Activated CD4-positive, alpha-beta T cell treated with anti-CD3 and anti-CD28 coated beads, Interleukin-2, Interleukin-4, amounts not matched to agents 100 ng/mL and 50 ng/mL, durations not matched to agents 16 hours and 8 hours (primary cell): ENCODE measurements at places on chromosomes 1 and 21.

GRCh38 chr1:63004868-63005267, 220.9 kb downstream of the ATG4C start:
- no peak for DNase-seq

DNA sequence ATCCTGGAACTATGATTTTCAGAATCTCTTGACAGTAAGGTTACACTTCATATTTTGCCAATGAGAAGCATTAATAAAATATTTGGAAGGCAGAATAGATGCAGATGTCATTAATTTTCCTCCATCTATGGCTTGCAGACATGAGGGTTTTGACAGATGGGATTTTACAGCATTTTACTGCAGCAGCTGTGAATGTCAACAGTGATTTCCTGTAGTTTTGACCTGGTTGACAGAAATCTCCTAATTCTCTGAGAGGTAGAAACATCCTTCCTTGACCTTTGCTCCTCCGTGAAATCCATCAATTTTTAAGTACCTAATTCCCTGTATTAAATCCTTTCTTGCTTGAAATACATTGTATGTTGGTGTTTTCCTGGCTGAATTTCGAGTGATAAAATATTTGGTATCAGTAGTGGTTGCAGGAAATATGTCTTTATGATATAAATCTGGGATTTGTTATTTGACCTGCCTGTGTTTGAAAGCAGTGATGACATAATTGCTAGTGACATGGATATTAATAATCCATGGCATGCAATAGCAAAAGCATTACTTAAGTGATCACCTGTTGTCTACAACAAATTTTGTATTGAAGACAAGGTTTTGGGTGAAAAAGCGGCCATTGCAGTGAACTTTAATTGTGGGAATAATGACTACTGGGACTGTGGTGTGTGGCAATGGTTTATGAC, 73.9 kb downstream of the HLX start:
- DNase-seq: no peak

DNA sequence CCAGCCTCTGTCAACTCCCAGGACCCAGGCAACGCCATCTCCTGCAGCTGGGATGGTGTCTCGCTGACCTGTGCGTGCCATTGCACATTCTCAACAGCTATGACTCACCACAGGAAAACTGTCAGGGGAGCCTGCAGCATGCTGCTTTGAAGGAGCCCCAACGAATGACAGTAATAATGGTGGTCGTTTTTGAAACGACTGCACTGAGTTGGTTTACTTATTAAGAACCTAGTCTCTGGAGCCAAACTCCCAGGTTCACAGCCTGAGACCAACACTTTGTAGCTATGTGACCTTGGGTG, 21.6 kb downstream of the TCEA3 start:
- no peak for DNase-seq

- DNase-seq: no peak
These were observed 24.1 kb upstream of the NPHP4 start for GRCh38 chr1:6016191-6016865.

DNA sequence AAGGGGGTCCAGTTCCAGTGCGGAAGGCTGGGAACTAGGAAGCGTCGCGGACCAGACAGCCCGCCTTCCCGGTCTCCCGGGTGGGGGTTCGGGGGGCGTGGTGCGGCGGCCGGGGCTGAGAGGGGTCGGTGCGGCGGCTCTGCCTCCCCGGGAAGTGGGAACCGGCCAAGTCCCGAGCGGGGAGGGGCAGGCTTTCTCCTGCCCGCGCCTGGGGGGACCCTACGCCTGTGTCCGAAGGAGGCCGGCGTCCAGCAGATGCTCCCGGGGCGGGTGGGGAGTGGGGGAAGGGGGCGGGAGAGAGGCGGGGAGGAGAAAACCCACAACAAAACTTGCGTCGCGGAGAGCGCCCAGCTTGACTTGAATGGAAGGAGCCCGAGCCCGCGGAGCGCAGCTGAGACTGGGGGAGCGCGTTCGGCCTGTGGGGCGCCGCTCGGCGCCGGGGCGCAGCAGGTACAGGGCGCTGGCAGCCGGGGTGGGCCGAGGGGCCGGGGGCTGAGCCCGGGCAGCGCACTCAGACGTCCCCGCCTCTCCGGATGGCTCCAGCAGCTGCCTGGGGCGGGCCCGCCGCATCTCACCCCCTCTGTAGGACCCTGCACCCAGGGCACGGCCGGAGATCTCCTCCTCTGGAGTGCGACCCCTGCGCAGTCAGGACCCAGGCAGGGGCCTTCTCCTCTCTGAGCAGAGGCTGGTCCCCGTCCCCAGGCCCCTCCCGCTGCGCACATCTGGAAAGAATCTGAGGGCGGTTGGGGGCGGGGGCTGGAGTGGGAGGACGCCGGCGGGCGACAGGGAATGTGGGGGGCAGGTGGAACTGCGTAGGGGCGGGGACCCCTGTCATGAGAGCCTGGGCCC, at the start of gene PODN:
PODN (plus strand) TSS at position 355 of the 849 bp plus-strand sequence. CDS start 7,643 bp downstream, outside the sequence.
- no peak for DNase-seq

DNA sequence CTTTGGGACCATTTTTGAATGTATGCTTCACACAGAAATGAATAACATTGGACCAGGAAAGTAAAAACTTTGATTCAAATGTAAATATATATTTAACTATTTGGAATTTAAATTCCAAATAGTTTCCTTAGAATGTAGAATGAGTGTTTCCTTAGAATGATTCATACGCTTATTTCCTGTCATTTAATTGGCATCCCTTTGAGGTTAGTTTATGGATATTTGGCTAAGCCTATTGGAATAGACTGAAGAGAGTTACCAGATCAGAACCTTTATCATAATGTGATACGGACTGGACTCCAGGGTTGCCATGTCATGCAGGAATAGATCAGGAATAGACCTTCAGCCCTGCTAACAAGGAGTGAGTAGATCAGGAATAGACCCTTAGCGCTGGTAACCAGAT, 133.1 kb downstream of the TNNI3K start:
- DNase-seq: no peak

- DNase-seq: no peak
These were observed 897 bp downstream of the CYYR1 start for GRCh38 chr21:26572076-26572701.

- no peak for DNase-seq
These were observed 161.7 kb downstream of the FCRL5 start for GRCh38 chr1:157390651-157391050.

- no peak for DNase-seq
These were observed 613.9 kb upstream of the NEGR1 start for GRCh38 chr1:72896256-72896655.

- DNase-seq: peak; percentile 78
These were observed 43.1 kb downstream of the IL12RB2 start for GRCh38 chr1:67350783-67351182.

DNA sequence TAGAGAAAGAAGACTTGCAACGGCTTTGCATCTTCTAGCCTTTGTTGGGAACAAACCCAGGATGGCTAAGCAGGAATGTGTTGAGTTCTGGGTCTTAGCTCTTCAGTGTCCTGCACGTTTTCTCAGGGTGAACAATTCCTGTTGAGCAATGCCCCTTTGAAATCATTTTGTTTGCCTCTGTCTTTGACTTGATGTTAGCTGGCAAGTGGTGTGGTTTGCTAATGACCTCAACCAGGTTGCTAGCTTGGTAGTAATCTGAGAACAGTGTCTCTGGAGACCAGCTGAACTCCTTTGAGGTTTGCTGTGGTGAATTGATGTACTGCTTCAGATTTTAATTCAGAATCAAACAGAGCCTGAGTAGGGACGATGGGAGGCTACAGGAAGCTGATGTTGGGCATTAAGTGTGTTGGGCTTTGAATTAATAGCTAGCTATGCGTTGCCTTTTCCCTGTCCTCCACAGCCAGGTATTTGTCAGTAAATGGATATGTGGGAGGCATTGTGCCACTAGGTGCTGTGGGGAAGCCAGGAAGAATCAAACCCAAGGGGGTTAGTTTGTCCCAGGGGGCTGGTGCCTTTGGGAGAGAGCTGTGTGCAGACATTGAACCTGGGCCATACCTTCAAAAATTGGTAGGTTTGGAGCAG, 23.3 kb upstream of the SRSF10 start:
- DNase-seq: no peak

- no peak for DNase-seq
These were observed 45.2 kb downstream of the HLX start for GRCh38 chr1:220924331-220924970.

- peak; percentile 95 for DNase-seq
These were observed 22.1 kb downstream of the EIF2D start for GRCh38 chr1:206590025-206590758.

DNA sequence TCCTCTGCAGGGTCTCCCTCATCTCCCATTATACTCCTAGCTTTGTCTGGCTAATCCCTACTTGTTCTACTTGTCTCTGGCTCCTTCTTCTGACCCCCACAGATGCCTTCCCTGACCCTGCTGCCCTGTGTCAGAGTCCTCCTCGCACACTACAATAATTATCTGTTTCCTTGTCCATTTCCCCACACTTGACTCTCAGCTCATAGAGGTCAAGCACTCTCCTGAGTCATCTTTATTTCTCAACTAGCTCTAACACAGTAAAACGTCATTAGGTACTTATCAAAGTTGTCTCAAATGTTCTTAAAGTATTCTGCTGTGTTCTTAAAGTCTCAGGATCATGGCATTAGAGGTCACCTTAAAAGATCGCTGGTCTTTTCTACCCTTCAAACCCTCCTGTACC, 47.1 kb downstream of the C8A start:
- no peak for DNase-seq

DNA sequence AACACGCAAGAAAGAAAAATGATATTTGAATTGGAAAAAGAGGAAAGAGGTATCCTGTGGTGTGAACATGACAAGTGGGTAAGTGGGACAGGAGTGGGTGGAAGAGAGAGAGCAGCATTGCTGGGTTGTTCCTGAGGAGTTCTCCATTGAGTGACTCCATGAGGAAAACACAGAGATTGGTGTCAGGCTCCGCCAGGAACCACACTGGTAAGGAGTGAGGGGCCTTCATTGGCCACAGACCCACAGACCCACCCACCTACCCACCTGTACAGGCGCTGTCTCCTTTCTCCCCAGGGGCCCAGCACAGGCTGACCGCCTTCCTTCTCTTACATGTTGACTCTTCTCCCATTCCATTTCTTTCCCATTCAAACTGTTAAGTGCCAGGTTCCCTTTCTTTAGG, 20.9 kb downstream of the S100A7A start:
- no peak for DNase-seq

GRCh38 chr1:21241771-21242581, 48.3 kb downstream of the ECE1 start:
- no peak for DNase-seq

GRCh38 chr1:88175120-88175630, 508.9 kb upstream of the PKN2 start:
- no peak for DNase-seq

GRCh38 chr1:21851430-21852250, 39.6 kb downstream of the LDLRAD2 start:
- DNase-seq: no peak

DNA sequence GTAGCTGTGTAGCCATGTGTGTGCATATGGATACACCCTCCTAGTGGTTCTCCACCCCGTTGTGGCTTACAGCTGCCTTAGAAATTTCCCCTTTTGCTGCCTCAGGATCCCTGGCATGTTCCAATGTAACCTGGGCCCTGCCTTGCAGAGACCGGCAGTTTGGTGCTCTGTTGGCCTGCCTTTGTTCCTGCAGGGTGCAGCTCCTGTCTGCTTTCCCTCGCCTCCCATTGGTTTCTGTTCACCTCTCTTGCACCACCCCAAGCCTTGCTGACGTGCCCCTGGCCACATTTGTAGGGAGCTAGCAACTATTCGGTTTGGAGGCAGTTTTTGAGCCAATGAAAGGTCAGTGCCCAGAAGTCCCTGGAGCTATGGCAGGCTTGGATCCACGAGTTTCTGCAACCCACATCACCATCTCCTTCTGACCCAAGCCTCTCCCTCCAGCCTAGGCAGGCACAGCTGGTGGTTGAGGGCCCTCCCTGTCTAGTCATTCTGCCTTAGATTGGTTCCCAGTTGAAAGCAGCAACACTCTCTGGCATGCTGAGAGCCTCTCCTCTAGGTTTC, 54.9 kb downstream of the MAB21L3 start:
- DNase-seq: no peak

DNA sequence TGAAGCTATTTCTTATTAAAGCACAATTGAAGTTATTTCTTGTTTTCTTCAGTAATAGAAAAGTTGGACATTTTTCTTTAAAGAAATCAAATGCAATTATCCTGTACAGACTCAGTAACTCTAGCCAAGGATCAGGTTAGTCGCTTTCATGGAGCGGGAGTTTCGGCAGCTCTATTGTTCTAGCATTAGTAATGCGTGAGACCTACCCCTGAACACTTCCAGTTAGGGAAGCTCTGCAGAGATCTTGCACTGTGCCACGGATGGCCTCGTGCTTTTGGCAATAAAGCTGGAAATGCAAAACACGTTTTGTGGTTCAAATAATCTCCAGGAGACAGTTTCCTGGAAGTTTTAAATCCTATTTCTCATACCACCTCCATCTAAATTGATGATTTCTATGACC, 488.4 kb downstream of the SETD4 start:
- no peak for DNase-seq

DNA sequence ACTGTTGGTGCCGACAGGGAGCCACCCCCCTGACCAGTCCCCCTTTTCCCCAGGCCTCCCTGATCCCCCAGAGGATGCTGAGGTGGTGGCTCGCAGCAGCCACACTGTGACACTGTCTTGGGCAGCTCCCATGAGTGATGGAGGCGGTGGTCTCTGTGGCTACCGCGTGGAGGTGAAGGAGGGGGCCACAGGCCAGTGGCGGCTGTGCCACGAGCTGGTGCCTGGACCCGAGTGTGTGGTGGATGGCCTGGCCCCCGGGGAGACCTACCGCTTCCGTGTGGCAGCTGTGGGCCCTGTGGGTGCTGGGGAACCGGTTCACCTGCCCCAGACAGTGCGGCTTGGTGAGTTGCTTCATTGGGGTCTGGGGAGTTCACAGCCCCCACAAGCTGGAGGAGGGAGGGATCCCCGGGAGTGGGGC, 89.2 kb downstream of the TRIM11 start:
- no peak for DNase-seq

DNA sequence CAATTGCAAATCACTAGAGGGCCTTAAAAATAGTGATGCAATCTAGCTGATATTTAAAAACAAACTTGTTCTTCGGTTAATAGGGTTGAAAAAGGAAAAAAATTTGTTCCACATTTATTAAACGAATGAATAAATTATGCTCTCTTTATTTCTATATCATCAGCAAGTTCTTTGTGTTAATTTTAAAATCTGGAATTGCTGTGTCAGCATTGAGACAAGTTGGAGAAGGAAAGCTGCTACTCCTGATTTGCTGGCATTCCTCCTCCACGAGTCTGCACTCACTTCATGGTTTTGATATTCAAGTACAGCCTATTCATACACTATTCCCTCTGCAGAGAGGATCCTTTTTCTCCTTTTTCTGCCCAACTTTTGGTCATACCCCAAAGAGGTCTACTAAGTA, 117.6 kb downstream of the MRPL39 start:
- DNase-seq: no peak

- no peak for DNase-seq
These were observed 2.3 kb upstream of the GADD45A start for GRCh38 chr1:67682659-67683197.

GRCh38 chr1:100528871-100529270, 9.1 kb upstream of the GPR88 start:
- no peak for DNase-seq

DNA sequence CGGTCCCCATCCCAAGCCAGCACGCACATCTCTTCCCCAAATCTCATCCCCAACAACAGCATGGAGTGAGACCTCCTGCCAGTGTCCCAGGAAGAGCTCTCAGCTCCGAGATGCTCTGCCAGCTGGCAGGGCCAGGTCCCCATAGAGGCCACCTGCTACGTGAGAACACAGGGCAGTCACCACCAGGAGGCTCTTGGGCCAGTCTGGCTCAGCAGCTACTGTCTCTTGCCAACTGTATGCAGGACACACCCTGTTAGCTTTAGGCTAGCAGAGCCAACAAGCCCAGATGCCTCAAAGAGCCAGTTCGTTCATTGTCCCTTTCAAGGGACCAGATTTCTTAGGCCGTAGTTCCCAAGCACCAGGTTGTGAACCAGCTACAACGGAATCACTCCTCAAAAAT, 36.9 kb downstream of the FBXO2 start:
- DNase-seq: no peak

- DNase-seq: no peak
These were observed 113.4 kb upstream of the ATP1A1 start for GRCh38 chr1:116259663-116260062.
